ENCODE measurements at places on chromosomes 12 and 14.

DNA sequence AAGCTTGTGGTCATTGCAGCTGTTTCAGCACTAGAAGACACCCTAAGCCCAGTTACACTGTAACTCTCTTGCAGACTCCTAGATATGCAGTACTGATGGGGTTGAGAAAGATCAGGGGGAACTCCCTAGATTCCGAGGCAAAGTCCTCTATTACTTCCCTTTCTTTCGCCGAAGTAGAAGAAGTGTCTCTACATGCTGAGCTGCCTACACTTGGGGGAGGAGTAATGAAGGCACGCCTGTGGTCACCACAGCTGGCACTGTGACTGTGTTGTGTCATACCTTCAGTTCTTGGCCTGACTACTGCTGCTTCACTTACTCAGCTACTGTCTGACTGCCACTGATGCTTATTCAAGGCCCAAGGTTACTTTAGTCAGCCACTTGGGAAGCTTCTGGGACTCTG is 35.1 kb upstream of the RPL10L start:
- DNase-seq, result no peak

DNA sequence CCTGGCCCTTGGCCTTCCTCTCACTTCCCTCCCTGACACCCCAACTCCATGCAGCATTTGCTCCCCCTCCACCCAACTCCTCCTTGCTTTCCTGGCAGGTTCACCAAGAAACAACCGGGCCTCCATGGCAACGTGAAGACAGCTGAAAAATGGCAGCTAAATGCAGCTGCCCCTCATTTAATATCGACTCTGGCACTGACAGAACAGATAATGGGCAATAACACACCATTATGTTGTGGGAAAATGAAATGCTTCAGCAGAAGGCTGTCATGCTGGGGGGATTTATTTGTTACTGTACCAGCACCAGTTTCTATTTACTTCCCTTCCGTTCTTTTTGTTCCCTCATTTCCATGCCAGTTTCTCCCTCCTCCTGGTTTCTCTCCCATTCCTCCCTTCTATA is 440.8 kb downstream of the NRXN3 start:
- DNase-seq, result no peak

- DNase-seq, result no peak
Observed at GRCh38 chr14:61929651-61930050, 167.4 kb downstream of the SNAPC1 start.

- peak; percentile 5 for DNase-seq
Observed at GRCh38 chr12:124636138-124636978, 68.9 kb upstream of the NCOR2 start.

- DNase-seq, result no peak
Observed at GRCh38 chr14:100715803-100716202, 10.9 kb upstream of the DLK1 start.

DNA sequence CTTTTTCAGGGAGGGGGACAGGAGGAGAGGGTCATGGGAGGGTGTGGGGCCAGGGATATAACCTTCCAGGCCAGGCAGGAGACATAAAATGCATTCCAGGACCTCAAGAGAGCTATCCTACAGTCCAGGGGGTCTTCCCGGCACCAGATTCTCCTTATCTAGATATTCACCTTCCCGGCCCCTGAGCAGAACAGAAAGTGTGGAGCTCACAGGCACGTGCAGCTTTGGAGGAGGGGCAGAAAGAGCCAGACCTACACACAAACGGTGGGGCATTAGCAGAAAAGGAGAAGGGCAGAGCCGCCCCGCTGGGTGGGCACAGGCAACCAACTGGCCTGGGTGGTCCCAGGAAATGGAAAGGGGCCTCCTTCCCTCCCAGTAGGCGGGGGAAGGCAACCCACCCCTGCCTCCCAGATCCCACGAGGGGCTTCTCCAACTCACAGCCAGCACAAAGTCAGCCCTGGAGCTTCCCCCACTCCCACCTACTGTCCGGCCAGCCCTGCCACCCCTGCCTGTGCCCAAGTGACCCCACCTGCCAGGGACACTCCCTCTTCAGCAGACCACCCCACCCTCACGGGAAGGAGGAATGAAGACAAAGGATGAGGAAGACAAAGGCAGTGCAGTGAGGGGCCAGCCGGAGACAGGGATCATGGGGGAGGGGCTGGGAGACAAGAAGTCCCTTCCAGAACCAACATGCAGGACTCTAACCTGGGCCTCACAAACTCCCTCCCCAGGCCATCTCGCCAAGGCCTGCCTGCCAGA is 33.3 kb downstream of the CCDC85C start:
- no peak for DNase-seq

- DNase-seq, result no peak
Observed at GRCh38 chr12:106171117-106171750, 32.5 kb upstream of the NUAK1 start.

GRCh38 chr14:21369949-21370679 is 13.7 kb downstream of the SUPT16H start:
- DNase-seq, result no peak

- DNase-seq, result no peak
Observed at GRCh38 chr12:62530596-62530995, 64.0 kb downstream of the MON2 start.

DNA sequence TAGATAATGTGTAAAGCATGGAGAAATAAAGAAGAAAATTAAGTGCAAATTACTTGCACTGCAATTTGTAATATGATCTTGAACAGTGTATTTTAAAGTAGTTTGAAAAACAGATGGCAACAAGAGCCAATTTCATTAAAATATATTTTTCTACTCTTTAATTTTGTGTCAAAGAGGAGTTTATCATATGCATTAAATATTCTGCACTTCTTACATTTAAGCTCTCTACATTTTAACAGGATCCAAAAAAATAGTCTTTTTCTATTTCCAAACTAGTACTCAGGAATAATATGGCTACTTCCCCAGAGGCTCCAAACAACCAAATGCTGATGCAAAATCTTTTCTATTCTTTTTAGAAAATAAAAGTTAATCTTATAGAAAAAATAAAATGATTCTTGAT is 1221.5 kb downstream of the FSCB start:
- DNase-seq, result no peak

GRCh38 chr12:72313806-72314205 is 41.6 kb downstream of the TRHDE start:
- no peak for DNase-seq

GRCh38 chr12:124906606-124907261 is 7.7 kb downstream of the UBC start:
- DNase-seq, result peak; percentile 85

DNA sequence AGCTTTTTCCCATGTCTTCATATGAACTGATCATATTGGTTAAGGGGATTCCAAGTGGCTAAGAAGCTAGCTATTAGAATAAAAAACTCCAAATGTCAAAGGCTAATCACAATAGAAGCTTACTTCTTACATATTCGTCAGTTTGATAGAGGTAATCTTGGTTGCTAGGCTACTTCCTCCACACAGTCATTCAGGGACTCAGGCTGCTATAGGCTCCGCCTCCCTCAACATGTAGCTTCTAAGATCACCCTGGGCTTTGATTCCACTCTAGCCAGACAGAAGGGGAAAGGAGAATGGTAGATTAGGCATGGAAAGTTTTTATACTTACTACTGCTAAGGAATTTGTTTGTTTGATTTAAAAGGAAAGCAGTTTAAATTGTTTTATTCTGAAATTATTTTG is 207.9 kb downstream of the EFCAB11 start:
- no peak for DNase-seq
